ENCODE measurements at places on chromosomes 1 and 21.

DNA sequence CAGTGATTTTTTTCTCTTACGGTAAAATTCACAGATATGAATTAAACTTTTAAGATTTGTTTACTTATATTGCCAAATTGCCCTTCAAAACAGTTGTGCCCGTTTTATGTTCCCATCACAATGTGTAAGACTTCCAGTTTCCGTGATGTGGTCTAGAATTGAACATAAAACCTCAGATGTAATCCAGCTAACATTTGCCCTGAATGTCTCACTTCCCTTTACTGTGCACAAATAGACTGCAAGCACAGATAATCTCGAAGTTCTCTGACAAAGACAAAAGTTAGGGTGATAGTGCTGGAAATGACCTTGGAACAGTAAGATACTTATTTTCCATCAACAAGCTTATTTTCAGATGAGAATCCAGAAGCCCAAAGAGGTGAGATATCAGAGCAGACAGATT is 177.5 kb downstream of the ZZZ3 start:
- DNase-seq, result no peak

DNA sequence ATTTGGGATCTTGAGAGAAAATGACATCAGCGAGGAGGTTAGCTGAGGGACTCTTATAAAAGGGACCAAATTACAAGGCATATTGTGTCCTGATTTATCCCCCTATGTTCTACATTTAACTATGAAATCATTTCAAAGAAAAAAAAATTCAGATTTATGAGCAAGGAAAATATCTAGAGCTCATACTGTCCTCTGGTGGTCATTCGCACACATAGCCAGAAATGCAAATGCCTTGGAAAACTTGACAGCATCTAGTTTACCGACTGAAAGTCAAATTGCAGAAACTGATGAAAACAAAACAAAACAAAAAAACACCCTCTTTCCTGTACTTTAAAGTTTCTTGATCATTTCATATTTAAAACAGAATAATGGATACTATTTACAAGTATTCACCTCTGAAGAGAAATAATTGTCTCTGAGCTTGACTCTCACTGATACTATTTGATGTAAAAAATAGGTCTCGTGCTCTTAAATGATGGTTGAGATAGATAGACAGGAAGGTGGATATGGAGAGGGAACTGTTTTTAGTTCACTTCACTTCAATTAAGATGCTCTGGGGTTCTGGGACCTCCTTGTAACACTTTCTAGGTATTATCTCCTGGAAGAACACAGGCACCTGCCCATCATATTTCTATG is 253.8 kb downstream of the PCP4 start:
- no peak for DNase-seq

GRCh38 chr1:214234635-214235025 is 46.3 kb upstream of the SMYD2 start:
- DNase-seq, result no peak

- DNase-seq, result no peak
These were observed 360.7 kb downstream of the CAMTA1 start for GRCh38 chr1:7145947-7146346.

GRCh38 chr1:223153177-223154119 is 10.4 kb upstream of the TLR5 start:
- DNase-seq, result no peak

GRCh38 chr1:232084584-232085223 is 458.1 kb downstream of the DISC1 start:
- DNase-seq, result no peak

DNA sequence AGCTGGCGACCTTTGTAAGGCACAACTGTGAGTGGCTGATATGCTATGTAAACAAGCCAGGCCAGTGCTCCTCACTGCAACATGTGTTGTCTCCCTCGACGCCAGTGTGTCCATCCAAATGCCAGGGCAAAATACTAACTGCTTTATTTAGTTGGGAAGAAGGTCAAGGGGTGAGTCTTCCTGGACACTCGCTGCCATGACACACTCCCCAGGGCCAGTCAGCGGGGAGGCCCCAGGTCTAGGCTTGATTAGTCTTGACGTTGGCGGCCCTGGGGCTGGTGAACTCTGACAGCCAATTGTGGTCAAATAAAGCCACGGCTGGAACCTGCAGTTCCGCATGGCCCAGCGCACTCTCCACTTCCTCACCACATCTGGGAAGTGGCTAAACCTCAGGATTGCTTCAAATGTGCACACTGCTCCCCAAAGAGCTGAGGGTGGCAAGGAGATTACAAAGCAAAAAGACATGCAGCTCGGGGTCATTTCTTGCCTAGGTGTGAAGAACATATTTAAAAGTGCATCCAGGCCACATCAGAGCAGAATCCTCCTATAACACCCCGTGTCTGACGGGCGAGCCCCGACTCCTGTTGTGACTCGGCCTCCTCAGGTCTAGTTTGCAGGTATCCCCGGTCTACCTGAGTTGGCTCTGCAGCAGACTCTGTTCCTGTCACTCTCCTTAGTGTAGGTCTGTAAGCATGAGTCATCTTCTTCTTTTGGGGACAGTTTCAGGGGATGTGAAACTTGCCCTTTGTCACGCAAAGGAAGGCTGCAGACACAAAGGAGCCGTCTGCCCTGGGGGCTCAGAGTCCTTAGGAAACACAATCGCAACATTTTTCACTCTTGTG is 183.5 kb downstream of the RUNX1 start:
- no peak for DNase-seq

- DNase-seq, result no peak
These were observed 51.8 kb downstream of the MT1HL1 start for GRCh38 chr1:236952246-236953003.

GRCh38 chr1:111904478-111905218 is 84.8 kb downstream of the KCND3 start:
- no peak for DNase-seq

DNA sequence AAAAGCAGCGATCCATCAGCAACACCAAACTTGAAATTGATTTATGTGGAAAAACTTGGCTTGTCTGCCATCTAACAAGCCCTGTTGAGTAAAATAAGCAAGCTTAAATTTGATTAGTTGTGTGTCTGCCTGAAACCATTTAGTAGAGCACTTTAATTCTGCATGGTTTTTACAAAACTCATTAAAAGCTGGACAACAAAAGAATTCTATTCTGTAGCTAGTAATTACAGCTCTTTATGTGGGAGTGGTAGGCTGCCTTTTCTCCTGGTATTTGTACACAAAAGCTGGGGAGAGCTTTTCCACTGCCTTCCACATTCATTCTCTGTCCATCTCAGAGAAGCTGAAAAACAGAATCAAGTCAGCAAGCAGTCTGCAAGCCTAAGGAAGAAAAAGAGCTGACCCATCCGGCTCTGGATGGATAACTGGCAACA is 1.7 kb downstream of the ETS2 start:
- DNase-seq, result no peak

DNA sequence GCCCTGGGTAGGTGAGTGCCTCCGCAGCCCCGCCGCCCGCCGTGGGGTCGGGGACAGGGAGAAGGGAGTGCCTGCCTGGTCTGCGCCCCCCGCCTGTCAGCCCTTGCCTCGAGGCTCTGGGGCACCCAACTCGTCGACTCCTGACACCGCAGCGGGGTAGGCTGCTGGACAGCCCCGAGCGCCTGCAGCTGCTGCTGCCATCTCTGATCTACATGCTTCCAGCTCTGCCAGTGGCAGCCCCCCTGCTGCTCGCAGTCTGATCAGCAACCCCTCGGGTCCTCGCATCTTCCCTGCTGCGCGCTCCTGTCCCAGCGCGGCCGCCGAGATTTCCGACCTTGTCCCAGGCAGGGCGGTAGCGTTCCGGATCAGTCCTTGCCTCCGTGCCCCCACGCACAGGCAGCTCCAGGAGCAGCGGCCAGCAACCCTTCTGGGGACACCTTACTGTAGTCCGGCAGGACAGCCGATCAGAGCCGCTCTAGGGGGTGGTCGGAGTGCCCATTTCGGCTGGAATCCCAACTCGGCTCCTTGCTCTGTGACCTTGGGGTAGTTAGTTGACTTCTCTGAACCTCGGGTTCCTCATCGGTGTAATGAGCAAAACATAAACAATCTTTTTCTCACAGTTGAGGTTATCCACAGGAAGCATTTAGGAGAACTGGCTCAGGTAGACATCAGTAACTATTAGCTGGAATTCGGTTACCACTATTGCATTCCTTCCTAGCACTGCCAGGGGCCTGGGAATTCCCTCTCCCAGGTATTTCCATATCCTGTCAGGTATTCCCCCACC is 540 bp downstream of the BCAN start:
- DNase-seq, result no peak

GRCh38 chr1:241627453-241628259 is 12.5 kb downstream of the CHML start:
- DNase-seq, result no peak

DNA sequence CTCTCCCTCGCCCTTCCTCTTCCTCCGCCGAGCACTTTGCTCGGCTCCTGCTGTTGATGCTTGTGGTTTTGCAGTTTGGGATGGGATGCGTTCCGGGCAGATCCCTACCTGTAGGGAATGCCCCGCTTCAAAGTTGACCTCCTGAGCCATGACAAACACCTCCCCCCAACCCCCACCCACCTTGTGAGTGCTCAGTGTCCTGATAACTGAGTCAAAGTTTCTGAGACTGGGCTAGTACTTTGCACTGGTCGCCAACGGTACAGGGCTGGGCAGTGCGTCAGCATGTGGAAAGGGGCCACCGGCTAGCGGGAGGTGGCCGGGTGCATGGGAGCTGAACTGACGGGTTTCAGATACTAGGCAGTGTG is 771 bp downstream of the RABGAP1L start:
- DNase-seq, result no peak

DNA sequence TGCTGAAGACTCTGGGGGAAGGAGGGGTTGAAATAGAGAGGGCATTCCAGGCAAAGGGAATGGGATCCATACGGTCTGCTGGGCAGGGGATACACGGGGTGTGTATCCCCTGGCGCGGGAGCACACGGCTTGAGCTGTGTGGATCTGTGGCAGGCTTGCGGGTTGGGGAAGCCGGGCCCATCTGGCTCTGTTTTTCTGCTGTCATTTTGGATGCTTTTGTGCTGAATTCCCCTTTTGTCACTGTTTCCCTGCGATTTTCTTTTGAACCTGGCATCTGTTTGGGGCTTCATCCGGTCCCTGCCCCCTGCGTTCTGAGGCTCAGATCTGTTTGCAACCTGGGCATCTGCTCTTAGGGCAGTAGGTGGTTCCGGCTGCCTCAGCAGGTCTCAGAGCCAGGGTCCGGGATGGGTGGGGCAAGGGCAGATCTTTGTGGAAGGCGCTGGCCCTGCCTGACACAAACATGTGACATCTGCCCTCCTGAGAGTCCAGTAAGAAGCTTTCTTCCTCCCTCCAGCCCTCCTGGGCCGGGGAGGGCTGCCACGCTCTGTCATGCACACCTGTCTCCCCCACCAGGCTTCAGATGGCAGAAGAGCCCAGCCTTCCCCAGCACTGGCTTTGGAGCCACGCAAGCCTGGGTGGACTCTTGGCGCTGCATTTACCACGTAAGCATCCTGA is 84.0 kb downstream of the IGSF21 start:
- no peak for DNase-seq

DNA sequence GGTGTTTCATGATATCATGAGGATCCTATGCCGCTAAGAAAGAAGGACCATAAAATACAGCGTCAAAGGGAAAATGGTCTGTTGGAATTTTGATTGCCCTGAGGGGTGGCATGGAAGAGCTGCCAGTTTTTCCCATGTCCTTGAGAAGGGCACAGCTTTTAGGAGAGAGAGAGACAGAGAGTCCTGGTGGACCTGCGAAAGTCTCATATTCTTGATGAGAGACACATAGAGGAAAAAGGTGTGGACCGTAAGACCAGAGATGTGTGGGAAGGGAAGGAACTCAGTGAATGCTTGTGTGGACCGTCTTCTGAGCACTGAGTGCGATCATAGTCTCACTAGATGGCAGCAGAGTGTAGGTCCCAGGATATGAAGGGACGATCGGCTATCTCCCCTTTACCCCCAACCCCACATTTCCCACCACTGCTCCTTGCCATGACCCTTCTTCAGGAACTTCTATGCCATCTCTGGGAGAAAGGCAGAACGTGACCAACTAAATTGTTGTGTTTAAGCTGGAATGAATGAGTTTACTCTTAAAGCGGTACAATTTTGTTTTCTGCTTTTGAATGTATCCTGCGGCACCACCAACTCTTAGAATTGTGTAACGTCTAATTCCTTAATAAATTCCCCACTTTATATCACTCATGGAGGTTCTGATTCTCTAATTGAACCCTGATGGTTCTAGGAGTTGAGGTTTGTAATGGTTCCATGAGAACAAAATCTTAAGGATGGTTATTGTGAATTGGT is 117.7 kb downstream of the CTH start:
- no peak for DNase-seq

- no peak for DNase-seq
These were observed 37.5 kb downstream of the CTNNBIP1 start for GRCh38 chr1:9872430-9873165.

GRCh38 chr1:239253032-239253431 is 133.3 kb upstream of the CHRM3 start:
- no peak for DNase-seq

Measured in stimulated activated CD8-positive, alpha-beta memory T cell treated with anti-CD3 and anti-CD28 coated beads, Interleukin-4, amount 100 ng/mL, for 24 hours (primary cell).